Ureter (tissue), 1 donor: ENCODE measurements at places on chromosomes 3 and 15. TPM values are rescaled to one million over a fixed set of nuclear protein-coding genes. Genes with fewer than 3 reads are reported as not detected.
A peak's percentile ranks its signal among the peaks of the same experiment; 100 is the strongest.

GRCh38 chr3:139906418-139906817, 28.6 kb upstream of the CLSTN2 start:
- DNase-seq: no peak

Gene HES1
- 230 TPM for total RNA-seq

GRCh38 chr15:36185438-36185837, 394.0 kb upstream of the CDIN1 start:
- DNase-seq: no peak

Gene EFCC1
- 2.1 TPM for total RNA-seq

- no peak for DNase-seq
Measured at GRCh38 chr15:59166601-59167265, 39.9 kb upstream of the LDHAL6B start.

Gene SLC6A11
- 4.1 TPM for total RNA-seq

DNA sequence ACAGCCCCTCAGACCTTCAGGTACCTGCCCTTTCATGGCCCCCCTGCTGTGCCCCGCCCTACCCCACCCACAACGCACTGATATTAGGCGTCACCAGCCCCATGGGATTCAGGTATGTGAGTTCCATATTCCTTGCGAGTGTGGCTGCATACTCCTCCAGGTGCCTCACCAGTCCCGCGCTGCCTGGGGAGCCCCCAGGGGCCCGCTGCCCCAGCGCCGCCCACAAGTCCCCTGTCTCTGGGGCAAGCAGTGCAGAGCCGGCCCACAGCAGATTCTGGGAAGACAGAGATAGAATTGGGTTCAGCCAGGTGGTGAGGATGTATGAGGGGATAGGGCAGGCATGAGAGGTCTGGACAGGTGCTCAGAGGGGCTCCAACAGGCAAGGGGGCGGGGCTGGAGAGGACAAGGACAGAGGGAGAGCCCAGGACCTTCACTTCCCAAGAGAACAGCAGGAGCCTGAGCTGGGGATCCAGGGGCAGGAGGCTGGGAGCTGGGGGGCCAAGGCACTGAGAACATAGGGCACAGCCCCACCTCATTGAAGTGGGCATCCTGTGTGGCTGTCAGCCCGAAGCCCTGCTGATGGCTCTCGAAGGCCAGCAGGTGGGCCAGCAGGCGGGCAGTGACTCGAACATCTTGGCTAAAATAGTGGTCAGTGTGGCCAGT, 13.1 kb upstream of the SLC26A6 start:
- DNase-seq: no peak

GRCh38 chr15:50262533-50262932, 3.0 kb downstream of the HDC start:
- DNase-seq: no peak

Gene MORF4L1
- total RNA-seq: 252 TPM

Gene GATA2
- total RNA-seq: 57.8 TPM

Gene CD200R1L
- total RNA-seq: not detected

Gene CMTM8
- 5.7 TPM for total RNA-seq

Gene ARGFX
- not detected for total RNA-seq

DNA sequence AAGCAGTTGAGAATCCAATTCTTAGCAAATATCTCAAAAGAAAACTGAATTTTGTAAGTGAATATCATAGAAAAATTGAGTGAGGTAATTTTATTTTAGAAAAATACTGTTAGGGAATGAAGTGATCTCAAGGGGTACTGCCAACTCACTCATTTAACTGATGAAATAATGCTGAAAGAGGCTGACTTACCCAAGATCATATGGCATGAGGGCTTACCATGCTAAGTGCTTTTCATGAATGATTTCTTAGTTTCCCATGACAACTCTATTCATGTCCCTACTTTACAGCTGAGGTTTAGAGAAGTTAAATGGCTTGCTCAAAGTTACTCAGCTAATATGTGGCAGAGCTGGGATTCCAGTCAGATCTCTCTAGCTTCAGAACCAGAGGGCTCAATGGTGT, 30.6 kb downstream of the CCDC14 start:
- DNase-seq: no peak

Gene MYD88
- total RNA-seq: 44.6 TPM

Gene MGLL
- total RNA-seq: 75.1 TPM

- no peak for DNase-seq
Measured at GRCh38 chr3:34972481-34972880, 666.8 kb upstream of the ARPP21 start.

Gene HEXA
- total RNA-seq: 107 TPM

- DNase-seq: no peak
Measured at GRCh38 chr3:179450261-179450701, 989 bp downstream of the GNB4 start.

- DNase-seq: no peak
Measured at GRCh38 chr3:195897081-195897852, 11.1 kb downstream of the TNK2 start.

DNA sequence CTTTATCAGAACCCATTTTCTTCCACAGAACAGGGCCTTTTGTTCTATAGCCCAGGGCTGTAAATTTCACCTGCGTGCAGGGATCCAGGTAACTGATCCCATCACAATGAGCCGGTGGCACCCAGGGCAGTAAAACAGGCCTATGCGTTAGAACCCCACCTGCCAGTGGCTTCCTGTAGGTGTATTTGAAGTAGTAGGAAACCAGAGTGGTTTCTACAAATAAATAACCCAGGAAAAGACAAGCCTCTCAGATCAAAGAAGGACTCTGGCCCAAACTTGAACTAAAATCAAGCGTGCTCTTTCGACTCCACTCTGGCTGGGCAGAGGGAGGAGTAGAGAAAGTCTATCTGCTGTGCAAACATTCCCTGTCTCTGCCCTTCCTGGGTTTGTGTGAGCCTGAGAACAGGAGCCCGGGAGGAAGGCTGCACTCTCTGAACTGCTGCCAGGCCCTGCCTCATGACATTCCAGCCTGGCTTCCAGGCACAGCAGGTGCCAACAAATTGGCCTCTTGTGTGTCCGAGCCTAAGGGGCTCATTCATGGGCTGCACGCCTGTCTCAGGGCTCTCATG, 77.7 kb downstream of the CEMIP start:
- no peak for DNase-seq

Gene TRIM69
- 25.7 TPM for total RNA-seq

GRCh38 chr15:63378946-63379345, 2.7 kb downstream of the CA12 start:
- no peak for DNase-seq

DNA sequence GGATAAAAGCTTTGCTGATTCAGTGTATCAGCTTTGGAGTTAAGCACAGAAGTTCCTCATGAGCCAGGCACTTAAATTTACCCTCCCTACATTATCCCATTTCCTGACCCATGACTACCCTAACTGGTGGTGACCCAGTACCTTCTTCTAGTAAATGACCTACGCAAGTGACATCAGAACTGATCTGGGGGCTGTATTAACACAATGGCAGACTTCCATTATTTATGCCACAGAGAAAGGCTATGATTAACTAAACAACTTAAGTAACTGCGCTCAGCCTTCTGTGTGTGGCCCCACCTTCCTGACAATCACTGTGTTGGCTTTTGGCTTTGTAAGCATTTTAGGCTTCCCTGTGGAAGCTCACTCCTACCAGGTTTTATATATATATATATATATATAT, 1.9 kb downstream of the MB21D2 start:
- DNase-seq: no peak

DNA sequence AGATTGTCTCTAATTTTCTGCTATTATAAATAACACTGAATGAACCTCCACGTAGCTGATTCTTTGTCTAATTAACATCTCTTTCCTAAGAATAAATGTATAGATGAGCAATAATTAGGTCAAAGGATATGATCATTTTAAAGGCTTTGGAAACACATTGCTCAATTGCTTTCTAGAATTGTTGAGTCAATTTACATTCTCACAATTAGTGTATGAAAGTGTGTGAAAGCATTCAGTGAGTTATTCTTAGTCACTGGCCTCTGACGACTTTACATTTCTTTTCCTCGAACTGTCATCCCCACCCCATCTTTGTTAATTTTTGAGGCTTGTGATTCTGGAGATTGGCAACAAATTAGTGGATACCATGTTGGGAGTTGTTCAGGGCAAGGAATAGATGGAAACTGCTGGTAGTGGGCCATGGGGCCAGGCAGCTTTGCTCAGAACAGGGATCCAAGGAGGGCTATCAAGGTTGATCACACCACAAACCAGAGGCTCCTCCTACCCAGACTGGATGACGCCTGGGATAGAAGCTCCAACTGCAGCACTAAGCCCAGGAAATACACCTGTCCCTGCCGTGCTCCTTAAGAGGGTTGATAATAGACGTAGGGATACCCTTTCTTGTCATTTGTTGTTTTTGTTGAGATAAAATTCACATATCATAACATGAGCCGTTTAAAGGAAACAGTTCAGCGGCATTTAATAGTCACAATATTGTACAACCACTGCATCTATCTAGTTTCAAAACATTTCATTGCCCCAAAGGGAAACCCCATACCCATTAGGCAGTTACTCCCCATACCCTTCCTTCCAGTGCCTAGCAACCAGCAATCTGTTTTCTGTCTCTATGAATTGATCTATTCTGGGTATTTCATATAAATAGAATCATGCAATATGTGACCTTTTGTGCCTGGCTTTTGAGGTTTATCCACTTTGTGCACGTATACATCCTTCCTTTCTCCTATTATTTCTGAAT, 27.9 kb downstream of the EIF1B start:
- no peak for DNase-seq

GRCh38 chr3:46994801-46995731, 15.6 kb downstream of the NBEAL2 start:
- DNase-seq: no peak

DNA sequence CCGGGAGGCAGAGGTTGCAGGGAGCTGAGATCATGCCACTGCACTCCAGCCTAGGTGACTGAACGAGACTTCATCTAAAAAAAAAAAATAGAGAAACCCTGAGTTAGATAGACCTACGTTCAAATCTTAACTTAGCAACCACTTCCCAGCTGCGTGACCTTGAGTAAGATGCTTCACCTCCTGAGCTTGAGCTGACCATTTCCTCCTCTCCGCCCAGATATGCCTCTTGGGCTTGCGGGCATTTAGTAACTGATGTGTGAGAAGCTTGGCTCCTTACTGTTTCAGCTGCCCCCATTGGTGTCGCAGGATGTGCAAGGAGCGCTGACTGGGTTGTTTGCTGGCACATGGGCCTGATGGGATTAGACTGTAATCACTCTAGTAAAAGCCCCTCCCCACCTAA, 26.9 kb upstream of the ATG7 start:
- DNase-seq: no peak

Gene TNFAIP8L3
- total RNA-seq: 20.6 TPM

Gene ANKUB1
- total RNA-seq: not detected

Gene GOLIM4
- 21.8 TPM for total RNA-seq

DNA sequence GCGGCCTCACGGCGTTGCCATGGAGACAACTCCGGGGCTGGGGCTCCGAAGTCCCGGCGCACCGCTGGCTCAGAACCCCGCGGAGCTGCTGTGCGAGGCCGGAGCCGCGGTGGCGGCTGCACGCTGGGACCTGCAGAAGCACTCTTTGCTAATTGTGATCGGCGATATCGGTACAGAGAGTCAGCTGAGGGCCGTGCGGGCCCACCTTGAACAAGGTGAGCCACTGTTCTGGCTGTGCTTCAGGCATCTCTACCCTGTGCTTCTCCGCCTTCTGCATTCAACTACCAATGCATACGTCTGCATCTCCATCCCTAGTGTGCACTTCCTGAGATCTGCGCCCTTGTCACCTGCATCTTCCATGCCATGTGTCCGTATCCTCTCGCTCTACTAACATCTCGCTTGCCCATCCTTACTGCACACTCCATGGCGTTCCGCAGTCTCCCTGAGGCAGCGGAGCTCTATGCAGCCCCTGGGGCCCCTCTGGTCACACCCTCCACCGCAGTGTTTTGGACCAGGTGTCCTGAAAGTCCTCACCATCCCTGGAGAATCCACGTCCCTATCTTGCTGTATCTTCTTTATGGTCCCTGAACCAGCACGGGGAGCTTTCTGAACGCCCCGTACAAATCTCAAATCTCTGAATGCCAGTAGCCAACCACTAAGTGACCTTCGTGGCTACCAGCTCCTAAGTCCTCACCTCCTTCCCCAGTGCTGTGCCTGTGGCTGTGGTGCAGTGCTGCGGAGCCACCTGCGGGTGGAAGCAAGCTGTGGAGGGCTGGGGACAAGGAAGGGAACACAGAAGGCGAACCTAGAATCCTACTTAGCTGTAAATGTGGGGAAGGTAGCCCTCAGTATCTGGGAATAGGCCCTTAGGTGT, 6.2 kb upstream of the MAP1A start:
- DNase-seq: peak; percentile 37

Gene IL16
- 18.5 TPM for total RNA-seq

DNA sequence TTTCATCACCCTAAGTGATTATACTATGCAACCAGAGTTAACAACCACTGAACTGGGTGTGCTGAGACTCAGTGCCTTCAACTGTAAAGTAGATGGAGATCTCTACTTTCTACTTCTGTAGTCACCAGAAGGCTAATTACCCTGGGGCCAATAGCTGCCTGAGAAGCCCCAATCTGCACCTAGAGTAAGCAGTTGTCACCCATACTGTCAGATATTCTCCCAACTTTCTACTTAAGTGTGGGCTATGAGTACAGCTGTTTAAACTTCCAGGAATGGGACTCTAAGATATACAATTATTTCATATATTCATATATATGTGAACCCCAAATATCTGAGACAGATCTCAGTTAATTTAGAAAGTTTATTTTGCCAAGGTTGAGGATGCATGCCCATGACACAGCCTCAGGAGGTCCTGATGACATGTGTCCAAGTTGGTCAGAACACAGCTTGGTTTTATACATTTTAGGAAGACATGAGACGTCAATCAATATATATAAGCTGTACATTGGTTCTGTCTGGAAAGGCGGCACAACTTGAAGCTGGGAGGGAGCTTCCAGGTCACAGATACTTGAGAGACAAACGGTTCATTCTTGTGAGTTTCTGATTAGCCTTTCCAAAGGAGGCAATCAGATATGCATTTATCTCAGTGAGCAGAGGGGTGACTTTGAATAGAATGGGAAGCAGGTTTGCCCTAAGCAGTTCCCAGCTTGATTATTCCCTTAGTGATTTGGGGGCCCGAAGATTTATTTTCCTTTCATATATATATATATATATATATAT, 41.9 kb downstream of the CCNL1 start:
- DNase-seq: no peak

Gene IL5RA
- total RNA-seq: not detected

Gene AQP9
- total RNA-seq: 0.49 TPM

- no peak for DNase-seq
Measured at GRCh38 chr3:150899141-150899540, 6.1 kb downstream of the MINDY4B start.

Gene REC114
- total RNA-seq: not detected

Gene ATP8B4
- total RNA-seq: 29.2 TPM

- DNase-seq: peak; percentile 32
Measured at GRCh38 chr3:13714251-13714916, 165.5 kb downstream of the FBLN2 start.
